RWPE1 (cell line): ENCODE measurements at places on chromosomes 11 and 22.

DNA sequence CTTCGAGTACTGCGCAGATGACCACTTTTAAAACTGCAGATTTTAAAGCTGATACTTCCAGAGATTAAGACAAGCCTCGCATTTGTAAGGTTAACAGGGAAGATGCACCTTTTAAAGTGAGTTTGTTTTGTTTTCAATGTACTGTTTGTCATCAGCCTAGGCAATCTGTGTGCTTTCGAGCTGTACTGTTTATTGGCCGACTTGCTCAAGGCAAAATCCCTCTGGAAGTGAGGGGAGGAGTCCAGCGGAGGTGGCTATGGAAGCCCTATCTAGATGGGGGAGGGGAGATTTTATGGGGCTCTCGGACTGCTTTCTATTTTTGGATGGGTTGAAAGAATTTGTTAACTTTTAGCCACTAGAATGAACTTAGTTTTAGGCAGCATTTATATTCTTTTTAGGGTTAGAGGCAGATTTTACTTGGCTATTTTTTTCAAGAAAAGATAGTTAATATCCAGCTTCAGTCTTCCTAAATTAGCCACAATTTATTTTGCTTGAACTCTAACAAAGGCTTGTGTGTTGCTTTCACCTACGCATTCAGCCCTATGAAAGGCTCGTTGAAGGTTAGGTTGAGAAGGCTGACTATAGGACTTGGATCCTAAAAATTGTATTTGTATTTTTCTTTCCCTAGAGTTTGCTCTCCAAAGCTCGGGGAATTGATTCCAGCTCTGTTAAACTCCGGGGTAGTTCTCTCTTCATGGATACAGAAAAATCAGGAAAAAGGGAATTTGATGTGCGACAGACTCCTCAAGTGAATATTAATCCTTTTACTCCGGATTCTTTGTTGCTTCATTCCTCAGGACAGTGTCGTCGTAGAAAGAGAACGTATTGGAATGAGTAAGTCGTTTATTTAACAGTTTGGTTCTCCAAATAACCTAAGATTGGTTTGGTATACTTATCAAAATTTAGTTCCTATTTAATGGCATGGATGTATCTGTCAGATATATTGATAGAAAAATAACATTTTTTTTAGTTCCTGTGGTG is 2.1 kb downstream of the WEE1 start:
- DNase-seq: peak; percentile 62

DNA sequence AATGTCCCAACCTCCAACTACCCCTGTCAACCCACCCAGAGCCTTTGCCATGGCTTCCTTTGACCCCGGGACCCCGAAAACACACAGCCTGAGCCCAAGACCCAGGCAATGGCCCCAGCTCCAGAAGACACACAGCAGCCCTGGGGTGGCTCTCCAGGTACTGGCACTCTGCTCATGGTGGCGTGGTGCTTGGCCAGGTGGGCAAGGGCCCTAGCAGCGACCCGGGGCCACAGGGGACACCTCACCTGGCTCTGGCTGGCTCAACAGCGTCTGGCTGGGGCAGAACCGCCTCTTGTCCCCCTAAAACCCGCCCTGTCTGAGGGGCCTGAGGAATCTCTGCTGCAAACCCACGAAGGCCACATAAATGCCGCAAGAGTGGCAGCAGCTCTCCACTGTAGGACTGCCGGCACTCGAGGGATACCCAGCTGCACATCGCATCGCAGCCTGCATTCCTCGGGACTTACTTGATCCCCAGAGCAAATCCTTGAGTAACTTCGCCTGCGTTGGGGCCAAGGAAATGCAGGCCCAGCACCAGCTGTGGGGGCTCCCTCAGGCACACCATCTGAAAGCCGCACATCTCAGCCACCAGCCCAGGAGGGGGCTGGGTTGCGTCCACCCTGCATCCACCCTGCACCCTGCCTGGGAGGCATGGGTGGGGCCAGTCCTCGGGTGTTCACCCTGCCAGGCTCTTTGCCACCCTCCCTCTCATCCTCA is 23.1 kb upstream of the GNB1L start:
- DNase-seq: no peak

DNA sequence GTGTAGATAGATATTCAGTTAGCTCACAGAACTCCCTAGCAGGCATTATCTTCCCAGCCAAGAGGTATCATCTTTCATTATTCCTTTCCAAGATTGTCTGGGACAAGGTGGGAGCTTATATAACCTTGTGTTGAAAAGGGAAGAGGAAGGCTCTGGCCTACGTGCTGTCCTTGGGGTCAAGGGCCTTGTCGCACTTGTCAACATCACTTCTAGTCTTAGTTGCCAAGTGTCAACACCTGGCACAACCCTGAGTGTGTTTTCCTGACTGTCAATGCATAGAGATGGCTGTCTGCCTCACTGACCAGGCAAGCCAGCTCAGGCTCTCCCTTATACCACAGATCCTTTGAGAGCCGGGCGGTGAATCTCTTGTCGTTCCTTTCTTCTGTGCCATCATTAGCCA is 331.9 kb downstream of the CNTN5 start:
- DNase-seq: no peak

GRCh38 chr11:15434529-15434928 is 319.8 kb downstream of the INSC start:
- DNase-seq: no peak

- DNase-seq: no peak
Measured at GRCh38 chr11:130773244-130773820, 142.9 kb downstream of the SNX19 start.

- DNase-seq: no peak
Measured at GRCh38 chr11:118146554-118146953, 6.1 kb downstream of the SCN4B start.

DNA sequence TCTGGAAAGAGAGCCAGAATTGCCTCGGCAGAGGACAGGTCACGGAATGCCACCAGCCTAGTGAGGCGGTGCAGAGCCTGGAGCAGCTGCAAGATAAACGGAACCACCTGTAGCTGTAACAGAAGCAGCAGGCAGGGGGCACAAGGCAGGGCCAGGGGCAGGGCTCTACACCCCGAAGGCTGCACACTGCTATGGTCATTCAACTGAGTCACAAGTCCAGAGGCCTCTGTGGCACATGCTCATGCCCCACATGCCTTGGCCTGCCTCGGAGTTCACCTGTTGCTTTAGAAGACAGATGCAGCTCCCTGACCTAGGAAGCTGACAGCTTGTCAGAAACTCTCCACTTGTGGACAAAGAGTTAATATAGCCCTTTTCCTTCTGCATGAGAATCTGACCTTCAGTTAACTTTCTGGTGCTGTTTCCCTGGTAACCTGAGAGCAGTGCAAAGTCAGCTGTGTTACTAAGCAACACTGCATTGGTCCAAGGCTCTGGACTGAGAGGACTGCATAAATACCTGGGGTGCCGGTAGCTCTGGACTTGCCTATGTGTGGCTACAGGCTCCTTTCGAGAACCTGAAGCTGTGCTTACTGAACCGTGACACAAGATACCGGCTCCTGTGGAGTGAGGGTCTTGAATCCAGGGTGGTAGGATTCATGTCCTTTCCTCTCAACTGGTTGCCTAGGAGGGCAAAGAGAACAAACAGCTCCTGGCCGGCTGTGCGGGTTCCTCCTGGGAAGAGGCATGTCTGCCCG is 10.5 kb downstream of the COMMD9 start:
- DNase-seq: no peak

DNA sequence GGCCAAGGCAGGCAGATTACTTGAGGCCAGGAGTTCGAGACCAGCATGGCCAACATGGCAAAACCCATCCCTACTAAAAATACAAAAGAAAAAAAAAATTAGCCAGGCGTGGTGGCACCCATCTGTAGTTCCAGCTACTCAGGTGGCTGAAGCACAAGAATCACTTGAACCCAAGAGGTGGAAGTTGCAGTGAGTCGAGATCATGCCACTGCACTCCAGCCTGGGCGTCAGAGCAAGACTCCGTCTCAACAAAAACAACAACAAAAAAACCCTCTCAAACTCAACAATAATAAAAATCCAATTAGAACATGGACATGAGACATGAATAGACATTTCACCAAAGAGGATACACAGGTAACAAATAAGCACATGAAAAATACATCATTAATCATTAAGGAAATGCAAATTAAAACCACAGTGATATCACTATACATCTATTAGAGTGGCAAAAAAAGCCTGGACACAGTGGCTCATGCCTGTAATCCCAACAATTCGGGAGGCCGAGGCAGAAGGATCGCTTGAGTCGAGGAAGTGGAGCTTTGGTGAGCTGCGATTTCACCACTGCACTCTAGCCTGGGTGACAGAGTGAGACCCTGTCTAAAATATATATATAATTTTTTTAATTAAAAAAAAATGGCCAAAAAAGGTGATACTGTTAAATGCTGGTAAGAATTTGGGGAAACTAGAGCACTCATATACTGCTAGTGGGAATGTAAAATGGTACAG is 12.7 kb upstream of the SEPTIN5 start:
- DNase-seq: no peak
